ENCODE measurements at places on chromosomes 12 and 14.

GRCh38 chr12:104057771-104058197 lies 6.5 kb upstream of the HCFC2 start:
- DNase-seq, result no peak

GRCh38 chr12:4997939-4998338 lies 45.7 kb upstream of the KCNA5 start:
- DNase-seq, result peak; percentile 28

DNA sequence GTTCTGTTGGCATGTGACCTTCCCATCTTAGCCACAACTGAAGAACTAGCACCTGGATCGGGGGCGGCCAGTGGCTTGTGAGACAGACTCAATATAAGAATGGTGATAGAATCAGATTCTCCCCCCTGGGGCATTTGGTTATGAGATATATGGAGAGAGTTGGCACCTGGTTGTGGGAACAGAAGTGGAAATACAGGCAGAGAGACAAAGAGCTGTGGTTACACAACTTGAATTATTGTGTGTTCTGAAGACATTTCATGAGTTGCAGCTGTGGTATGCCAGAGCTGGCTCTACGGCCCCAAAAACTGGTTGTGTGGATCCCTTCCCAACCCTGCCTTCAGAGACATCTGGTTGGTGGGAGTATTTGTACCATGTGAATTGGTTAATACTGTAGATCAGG lies 2.9 kb upstream of the MSRB3 start:
- DNase-seq, result no peak

DNA sequence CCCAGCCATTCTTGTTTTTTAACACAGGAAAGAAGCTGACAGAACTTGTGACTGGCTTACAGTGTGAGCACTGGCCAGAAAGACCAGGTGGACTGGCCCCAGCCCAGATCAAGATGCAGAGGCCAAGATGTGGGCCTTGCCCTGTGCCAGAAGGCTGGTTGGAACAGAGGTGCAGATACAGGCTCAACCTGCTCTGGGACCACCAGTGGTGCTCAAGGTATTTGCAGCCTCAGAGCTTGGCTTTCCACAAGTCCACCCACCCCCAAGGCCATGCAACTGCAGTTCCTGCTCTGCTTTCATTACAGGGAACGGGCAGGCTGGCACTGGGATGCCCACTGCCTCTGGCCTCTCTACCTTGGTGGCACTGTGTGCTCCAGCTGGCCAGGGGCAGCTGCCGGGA lies 23.3 kb downstream of the ZFC3H1 start:
- no peak for DNase-seq

Measured in heart left ventricle (tissue), 16 donors.